ENCODE measurements at places on chromosomes 16 and 17. TPM values are rescaled to one million over a fixed set of nuclear protein-coding genes. Genes with fewer than 3 reads are reported as not detected.

DNA sequence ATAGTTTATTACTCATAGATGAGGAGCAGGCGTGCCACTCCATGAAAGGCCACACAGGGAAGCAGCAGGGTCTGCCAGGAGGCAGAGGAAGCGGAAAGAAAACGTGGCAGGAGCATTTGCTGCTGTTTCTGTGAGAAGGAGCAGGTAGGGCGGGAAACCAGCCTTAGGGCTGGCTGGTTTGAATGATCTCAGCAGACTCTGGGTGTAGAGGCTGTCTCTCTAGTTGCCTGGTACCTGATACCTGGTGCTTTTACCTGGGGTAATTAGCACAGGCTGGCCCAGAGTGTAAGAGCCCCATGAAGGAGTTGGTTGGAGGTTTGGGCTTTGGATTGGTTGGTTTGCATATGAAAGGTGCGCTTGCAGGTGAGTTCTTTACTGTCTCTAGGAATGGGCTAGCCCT is 205.0 kb upstream of the CACNG3 start:
- DNase-seq, result no peak

DNA sequence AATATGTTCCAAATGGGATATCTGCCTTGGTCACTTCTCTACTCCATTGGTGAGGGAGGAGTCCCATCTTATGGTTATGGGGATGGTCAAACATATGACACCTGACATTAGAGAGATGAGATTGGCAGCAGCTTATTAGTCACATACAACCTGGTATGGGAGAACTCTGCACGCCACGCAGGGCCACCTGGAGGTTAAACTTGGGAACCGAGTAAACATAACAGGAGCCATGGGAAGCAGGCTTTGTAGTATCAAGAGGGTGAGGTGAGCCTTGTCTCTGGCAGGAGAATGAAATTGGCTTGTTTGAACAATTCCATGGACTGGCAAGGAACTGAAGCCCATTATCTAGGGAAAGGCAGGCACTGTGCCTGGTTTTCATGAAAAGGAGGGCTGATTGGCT is 238.7 kb upstream of the ELAC2 start:
- DNase-seq, result no peak

- peak; percentile 79 for DNase-seq
Observed at GRCh38 chr16:30984669-30985400, at the start of gene HSD3B7. HSD3B7 (plus strand) TSS chr16:30985207; CDS start chr16:30985659, 452 bp downstream.

- DNase-seq, result no peak
Observed at GRCh38 chr17:73914536-73915274, 270.5 kb upstream of the SDK2 start.

- no peak for DNase-seq
Observed at GRCh38 chr17:17874478-17874877, 37.7 kb upstream of the SREBF1 start.

GRCh38 chr16:4693956-4694641 is 737 bp downstream of the NUDT16L1 start:
- DNase-seq, result peak; percentile 41

- no peak for DNase-seq
Observed at GRCh38 chr17:72693151-72693878, 399.2 kb downstream of the SLC39A11 start.

- DNase-seq, result no peak
Observed at GRCh38 chr16:4376126-4376892, 4.7 kb downstream of the VASN start.

- no peak for DNase-seq
Observed at GRCh38 chr16:56743840-56744239, 13.9 kb downstream of the NUP93 start.

DNA sequence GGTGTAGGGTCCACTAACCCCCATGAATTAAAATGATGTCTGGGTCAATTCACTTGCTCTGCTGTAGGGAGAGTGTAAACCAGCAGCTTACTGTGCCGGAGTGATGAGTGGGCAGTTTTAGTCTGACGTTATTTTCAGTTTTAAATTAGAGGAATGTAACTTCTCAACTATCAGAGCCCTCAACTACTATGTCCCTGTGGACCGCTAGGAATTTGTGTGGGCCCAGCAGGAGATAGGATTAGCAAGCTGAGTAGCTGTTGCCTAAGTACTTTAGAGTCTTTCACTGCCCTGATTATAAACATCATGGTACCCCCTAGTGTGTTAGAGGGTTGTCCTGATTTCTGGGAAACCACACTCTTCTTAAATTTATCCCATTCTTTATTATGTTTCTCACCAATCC is 11.4 kb downstream of the MARVELD3 start:
- DNase-seq, result no peak

DNA sequence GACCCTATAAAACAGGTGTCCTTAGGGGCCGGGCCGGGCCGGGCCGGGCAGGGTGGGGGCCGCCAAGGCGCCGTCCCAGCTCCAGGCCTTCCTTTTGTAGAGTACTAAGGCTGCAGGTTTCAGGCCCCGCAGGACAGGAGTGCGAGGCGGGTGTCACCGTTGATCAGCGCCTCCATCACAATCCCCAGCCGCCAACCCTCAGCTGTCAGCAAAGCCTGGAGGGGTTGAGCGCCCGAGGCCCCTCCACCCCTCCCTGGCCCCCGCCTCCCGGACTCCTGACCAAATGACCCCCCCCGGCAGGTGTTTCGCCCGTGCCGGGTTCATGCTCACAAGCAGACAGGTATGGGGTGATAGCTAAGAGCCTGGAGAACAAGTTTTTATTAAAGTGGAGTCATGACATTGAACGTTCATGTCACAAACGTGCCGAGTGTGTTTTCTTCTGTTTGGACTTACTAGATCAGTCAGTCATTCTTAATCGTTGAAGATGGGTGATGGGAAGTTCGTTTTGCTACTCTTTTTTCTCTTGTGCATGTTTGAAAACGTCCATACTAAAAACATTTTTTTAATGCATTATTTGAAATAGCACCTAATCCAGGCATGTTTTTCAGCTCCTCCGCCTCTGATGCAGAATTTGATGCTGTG is 534 bp downstream of the ARL2BP start:
- peak; percentile 32 for DNase-seq

GRCh38 chr16:66856184-66856730 is 12.0 kb downstream of the CA7 start:
- no peak for DNase-seq

GRCh38 chr16:65975049-65975708 is 391.3 kb upstream of the CDH5 start:
- no peak for DNase-seq

DNA sequence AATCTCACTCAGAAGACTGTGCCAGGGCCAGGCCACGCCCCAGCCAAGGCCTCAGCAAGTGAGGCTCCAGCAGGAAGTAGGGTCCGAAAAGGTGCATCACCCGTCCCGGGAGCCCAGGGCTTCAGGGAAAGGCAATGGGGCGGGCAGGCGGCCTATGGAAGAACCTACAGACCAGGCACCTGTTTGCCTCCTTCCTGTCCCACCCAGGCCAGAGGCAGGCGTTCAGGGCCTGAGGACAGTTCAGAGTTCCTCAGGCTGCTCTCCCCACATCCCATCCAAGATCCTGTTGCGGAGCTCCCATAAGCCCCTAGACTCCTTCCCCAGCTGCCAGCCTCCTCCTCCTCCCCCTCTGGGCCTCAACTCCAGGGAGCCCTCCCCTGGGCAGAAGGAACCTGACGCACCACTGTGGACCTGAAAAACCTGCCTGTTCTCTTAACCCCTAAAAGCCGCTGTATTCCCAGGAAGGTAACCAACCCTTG is 2.3 kb downstream of the CLUH start:
- no peak for DNase-seq

DNA sequence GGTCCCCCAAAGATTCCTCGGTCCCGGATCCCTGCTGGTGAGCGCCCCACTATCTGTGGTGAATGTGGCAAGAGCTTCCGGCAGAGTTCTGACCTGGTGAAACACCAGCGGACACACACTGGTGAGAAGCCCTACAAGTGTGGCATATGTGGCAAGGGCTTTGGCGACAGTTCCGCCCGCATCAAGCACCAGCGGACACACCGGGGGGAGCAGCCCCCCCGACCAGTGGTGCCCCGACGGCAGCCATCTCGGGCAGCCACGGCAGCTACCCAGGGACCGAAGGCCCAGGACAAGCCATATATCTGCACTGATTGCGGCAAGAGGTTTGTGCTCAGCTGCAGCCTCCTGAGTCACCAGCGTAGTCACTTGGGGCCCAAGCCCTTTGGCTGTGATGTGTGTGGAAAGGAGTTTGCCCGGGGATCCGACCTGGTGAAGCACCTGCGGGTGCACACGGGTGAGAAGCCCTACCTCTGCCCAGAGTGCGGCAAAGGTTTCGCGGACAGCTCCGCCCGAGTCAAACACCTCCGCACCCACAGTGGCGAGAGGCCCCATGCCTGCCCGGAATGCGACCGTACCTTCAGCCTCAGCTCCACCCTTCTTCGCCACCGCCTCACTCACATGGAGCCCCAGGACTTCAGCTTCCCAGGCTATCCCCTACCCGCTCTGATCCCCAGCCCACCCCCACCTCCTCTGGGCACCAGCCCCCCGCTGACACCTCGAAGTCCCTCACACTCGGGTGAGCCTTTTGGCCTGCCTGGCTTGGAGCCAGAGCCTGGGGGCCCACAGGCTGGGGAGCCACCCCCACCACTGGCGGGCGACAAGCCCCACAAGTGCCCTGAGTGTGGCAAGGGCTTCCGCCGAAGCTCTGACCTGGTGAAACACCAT is 2.8 kb downstream of the ZNF48 start:
- no peak for DNase-seq

GRCh38 chr16:89863741-89864526 is 9.5 kb upstream of the TCF25 start:
- peak; percentile 30 for DNase-seq

DNA sequence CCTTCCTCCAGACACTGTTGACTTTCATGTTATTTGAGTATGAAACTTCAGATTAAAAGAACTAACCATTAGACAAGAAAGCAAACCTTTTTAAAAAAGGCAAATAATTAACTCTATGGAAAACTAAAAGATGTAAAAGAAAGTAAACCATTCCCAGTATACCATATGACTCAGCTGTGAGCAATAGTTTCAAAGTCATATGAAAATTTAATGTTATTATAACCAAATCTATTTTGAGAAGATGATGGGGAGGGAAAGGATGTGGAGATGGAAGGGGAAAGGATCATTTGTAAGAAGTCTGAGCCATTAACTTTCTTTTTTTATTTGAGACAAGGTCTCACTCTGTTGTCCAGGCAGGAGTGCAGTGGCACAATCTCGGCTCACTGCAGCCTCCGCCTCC is 131.8 kb downstream of the IRX5 start:
- DNase-seq, result no peak

DNA sequence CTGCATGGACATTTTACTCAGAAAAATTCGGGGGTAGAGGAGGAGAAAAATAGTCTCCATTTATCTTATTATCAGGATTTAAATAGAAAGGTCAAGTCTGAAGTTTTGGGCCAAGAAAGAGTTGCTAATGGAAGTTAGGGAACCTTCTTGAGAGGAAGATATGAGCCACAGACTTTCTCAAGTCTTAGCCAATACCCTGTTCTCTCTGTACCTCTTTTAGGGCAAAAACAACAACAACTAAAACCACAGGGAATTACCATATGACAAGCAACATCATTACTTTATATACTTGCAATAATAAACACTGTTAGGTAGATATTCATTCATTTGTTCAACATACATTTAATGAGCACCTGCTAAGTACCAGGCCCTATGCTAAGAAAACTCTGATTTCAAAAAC is 282.2 kb upstream of the CDH5 start:
- DNase-seq, result no peak

- DNase-seq, result no peak
Observed at GRCh38 chr16:59170099-59170712, 436.1 kb upstream of the GOT2 start.

DNA sequence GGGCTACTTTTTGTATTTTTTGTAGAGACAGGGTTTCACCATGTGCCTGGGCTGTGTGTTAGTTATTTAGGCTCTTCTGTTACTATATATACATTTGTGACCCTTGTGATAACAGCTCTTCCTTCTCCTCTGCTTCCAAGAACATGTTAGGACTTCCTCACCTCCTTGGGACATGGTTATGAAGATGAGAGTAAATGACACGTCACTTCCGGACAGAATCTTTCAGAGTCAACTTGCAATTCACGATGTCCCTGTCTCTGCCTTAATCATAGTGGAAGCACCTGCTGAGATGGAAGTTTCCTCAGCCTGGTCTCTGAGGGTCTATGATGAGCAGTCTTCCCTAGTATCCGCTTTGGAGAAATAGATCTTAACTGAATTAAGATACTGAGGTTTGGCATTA is 42.9 kb downstream of the CCDC42 start:
- no peak for DNase-seq

- DNase-seq, result peak; percentile 28
Observed at GRCh38 chr17:57599271-57600045, 145.6 kb downstream of the CCDC182 start.

DNA sequence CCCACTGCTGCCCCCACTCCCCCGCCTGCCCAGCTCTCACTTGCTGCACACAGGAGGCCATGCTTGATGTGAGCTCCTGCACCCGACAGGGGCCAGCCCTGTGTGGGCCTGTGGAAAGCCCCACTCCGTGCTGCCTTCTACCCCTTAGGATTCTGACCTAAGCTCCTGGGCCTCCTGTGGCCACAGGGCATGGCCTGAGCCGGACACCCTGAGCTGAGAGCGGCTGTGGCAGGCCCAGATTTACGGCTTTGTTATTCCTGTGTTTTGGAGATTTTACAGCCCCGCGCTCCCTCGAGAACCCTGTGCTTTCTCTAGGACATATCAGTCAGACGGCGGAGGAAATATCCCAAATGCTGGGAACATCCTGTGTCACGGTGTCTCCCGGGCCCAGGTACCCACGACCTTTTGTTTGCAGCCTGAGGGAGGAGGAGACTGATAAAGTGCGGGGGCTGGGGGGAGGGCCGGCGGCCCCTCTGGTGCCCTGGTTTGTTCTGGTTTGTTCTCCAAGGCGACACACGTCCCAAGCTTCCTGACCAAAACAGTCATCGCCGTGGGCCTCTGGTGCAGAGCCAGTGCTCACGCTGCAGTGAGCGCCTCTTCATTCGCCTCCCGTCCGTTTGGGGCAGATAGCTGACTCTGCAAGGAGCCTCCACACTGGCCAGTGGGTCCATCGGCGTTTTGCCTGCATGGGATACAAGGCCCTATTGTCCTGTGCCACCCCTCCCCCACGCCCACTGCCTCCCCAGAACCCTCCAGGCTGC is 363.4 kb downstream of the C16orf95 start:
- DNase-seq, result no peak

- no peak for DNase-seq
Observed at GRCh38 chr17:69696650-69697049, 282.2 kb downstream of the MAP2K6 start.

DNA sequence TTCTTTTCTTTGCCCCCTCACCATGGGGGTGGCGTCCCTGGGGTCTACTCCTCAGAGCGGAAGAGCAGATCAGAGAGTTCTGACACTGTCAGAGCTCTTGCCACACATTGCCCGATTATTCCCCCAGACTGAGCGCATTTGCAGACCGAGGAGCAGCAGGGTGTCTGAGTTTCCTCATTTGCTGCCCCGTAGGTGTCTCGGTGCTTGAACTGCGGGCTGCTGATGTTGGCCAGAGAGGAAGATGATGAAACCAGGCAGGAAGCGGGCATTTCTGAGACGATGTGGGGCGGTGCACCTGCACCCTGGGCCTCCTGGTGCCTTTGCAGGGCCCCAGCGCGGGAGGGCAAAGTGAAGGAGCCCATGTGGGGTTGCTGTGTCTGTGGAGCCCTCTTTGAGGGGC is 55.2 kb downstream of the ARSG start:
- peak; percentile 79 for DNase-seq

The ASPA gene
- not detected for total RNA-seq

The TM4SF5 gene
- not detected for total RNA-seq

The HAP1 gene
- total RNA-seq, result 0.08 TPM

The ACSM5 gene
- not detected for total RNA-seq

The KDM8 gene
- total RNA-seq, result 9.9 TPM

The QPRT gene
- 5.5 TPM for total RNA-seq

The SNX20 gene
- total RNA-seq, result 26.0 TPM

The PABPN1L gene
- total RNA-seq, result not detected

The RFNG gene
- 14.5 TPM for total RNA-seq

The RCVRN gene
- total RNA-seq, result not detected

The CPHXL2 gene
- not detected for total RNA-seq

The GPR179 gene
- 0.34 TPM for total RNA-seq
